ENCODE measurements at places on chromosomes 2 and 18.

DNA sequence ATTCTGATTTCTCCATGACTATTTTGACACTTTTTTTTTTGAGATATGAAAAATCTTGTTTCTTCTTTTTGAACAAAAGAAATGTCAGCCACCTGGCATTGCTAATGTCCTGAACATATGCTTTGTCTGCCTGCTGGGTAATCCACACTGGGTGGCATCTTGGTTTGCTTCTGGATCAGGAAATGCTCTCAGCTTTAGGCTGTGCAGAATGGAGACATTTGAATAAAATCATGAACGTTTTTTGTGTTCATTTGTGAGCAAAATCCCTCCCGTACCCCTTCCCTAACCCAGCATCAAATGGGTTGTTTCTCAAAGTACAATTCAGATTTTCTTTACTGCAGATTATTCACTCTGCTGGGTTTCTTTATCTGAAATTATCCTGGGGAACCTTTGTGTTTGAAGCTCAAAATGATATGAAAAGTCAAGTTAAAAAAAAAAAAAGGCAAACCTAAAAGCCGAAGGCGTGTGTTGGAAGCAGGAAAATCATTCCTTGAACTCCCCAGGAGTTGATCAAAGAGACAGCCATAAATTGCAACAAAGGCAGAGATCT lies 53.4 kb upstream of the KLF7 start:
- no peak for ATAC-seq

- peak; percentile 96 for ATAC-seq
These were observed 94.8 kb upstream of the CXCR4 start for GRCh38 chr2:136212426-136213378.

- no peak for ATAC-seq
These were observed 146.9 kb upstream of the MAP3K20 start for GRCh38 chr2:172928756-172929155.

- ATAC-seq = peak; percentile 57
These were observed 634 bp downstream of the SPATS2L start for GRCh38 chr2:200306931-200307723.

DNA sequence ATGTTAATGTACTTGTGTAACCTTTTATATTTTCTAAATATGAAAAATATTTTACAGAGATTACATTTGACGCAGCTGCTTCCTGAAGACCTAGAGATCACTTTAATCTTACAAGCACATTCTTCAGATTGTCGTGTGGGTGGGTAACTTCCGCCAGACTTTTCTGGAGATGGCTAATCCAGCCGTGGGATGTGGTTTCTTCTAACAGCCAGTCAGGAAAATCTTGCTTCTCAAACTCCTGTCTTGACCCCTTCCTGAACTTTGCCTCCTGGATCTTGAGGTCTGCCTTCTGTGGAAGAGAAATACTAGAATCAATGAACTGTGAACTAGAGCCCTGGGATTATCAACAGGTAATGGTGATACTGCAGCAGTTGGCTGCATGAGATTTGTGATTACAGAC lies 401.6 kb upstream of the TNP1 start:
- no peak for ATAC-seq

DNA sequence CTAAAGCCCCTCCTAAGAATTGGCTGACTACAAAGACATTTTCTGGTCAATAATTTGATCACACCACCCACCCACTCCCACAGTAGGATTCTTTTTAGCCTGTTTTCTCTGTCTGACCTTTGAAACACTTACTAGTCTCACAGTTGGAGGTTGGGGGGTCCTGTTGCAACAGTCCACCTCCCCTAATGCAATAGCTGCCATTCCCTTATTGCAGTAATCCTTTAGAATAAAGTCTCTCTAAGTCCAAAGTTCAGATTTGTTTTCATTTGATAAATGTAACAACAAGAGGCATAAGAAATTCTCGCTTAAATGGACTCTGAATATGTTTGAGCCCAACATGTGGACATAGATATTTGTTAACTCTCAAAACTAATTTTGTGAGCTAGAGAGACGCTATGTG lies 1326.8 kb upstream of the TMEFF2 start:
- ATAC-seq = no peak

DNA sequence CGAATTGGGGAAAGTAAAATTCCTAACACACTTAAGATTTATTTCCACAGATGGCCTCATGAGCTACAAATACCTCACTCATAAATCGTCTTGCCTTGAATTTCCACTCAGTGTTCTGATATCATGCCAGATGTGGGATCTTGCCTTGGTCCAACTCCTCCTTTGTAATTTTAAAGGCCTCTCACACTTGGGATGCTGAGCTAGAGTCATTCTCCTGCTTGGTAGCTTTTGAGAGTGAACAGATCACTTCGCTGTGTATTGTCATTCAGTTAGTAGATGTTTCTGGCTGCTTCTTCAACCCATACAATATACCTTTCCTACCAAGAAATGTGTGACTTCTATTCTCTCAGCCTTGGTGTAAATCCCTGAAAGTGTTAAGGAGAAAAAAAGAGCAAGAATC lies 309.2 kb downstream of the NRXN1 start:
- no peak for ATAC-seq

DNA sequence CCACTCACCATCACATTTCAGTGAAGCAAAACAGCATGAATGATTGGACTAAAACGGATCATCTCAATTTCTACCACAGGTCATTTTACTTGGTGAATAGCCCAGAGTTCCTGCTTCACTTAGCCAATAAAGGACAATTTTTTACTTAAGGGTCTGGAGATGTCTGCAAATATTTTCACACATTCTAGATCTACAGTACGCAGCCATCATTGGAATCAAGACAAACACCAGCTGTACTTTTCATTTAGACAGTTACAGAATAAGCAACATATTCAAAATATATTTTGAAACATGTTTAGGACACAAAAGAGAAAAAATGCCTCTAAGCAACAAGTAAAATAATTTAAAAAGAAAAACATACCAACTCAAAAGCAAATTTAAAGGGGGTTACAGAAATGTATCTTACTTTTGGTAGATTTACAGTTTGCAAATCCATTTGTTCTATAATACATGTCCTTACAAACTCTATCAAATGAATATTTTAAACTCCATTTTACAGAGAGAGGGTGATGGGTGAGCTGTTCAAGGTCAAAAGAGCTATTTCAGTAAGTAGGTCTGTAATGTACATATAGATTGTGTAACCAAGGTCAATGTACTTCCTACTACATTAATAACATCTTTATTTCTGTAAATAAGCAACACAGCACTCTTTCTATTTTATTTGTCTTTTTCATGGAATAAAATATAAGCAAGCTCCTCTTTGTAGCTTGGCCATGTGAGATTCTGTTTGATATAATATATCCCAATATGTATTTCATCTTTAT lies 13.4 kb downstream of the PPP1R1C start:
- no peak for ATAC-seq

- ATAC-seq = no peak
These were observed 4.8 kb upstream of the IMPA2 start for GRCh38 chr18:11976315-11977152.

DNA sequence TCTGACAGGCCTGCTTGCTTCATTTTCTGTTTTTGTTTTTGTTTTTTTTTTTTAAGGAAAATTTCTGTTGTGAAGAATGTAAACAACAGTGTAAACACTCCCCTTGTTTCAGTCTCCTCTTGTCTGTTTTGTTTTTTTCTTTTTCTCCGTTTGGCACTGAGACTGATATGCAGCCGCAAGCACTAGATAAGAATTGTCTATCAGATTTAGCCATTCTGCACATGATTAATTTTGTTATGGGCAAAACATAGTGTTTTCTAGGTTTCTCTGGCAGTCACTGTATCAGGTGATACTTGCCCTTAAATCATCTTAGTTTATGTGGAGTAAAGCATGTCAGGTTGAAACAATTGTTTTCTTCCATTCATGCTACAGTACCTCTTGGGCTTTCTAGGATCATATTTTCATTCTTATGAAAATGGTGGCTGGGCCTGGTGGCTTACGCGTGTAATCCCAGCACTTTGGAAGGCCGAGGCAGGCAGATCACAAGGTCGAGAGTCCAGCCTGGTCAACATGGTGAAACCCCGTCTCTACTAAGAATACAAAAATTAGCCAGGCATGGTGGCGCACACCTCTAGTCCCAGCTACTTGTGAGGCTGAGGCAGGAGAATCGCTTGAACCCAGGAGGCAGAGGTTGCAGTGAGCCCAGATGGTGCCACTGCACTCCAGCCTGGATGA lies 12.9 kb upstream of the RBMS1 start:
- no peak for ATAC-seq

GRCh38 chr18:28884304-28884703 lies 707.4 kb upstream of the CDH2 start:
- ATAC-seq = no peak

DNA sequence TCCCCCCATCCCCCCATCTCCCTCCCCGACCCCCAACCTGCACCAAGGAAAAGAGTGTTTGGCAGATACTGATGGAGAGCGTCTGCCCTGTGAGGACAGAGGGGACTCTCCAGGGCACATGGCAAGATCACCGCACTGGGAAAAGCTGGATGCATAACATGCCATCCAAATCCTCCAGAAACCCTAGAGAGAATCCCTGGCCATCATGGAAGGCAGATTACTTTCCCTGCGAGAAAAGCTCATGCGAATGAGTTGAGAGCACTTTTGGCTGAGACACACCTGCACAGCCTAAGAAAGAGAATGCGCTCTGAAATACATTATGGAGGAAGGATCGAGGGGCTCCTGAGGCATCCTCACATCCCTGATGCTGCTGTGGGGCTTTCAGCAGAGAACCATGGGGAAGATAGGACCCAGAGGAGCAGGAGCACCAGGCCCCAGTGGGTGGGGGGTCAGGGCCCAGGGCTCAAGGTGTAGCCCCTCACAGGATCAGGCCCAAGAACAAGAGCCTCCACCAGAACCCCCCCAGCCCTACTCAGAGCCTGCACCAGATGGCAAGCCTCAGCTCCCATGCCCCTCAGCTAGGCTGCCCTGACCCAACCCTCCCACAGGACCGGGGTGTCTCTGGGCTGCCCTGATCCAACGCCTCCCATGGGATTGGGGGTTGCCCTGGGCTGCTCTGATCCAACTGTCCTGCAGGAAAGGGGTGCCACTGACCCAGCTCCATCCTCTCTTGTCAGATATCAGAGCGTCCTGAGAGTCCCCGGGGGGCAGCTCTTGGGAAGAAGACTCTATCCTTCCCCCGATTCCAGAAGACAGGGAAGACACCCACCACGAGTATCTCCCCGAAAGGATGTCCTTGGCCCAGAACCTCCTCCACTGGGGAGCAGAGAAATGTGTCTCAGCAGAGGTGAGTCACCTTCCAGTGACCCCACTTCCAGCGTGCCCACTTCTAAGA lies 153.4 kb downstream of the NDUFA10 start:
- no peak for ATAC-seq

- ATAC-seq = no peak
These were observed 56.1 kb upstream of the SMAD7 start for GRCh38 chr18:49006641-49007454.

DNA sequence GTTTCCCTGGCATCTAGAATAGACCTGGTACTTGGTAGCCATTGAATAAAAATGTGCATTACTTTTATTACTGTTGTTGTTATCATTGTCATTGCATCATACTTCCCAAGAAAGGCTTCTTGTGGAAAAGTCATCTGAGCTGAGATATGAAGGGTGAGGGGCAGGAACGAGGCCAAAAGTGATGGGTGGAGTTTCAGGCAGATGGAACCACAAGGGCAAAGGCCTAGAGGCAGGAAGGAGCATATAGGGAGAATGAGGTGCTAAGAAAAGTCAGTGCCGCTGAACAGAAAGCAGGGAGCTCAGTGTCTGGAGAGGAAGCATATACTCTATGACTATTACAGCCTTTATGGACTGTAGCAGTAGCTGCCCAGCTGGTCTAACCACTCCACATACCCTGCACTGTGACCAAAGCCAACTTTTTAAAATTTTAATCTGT lies 219.3 kb downstream of the SPP2 start:
- ATAC-seq = no peak

DNA sequence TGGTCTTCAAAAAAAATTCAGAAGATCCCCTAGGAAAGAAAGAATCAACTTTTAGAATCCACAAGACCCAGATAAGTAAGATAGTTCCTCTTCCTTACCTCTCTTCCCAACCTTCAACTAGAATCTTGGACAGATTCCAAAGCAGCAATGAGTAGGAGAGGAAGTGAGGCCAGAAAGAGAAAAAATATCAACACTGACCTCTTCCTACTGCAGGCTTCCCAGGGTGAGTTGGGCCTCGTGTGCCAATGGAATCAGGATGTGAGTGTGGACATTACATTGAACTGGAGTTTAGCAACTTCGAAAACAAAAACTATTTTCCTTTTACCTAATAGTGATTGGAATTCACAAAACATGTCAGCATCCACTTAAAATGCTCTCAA lies 102.5 kb upstream of the PIEZO2 start:
- no peak for ATAC-seq

DNA sequence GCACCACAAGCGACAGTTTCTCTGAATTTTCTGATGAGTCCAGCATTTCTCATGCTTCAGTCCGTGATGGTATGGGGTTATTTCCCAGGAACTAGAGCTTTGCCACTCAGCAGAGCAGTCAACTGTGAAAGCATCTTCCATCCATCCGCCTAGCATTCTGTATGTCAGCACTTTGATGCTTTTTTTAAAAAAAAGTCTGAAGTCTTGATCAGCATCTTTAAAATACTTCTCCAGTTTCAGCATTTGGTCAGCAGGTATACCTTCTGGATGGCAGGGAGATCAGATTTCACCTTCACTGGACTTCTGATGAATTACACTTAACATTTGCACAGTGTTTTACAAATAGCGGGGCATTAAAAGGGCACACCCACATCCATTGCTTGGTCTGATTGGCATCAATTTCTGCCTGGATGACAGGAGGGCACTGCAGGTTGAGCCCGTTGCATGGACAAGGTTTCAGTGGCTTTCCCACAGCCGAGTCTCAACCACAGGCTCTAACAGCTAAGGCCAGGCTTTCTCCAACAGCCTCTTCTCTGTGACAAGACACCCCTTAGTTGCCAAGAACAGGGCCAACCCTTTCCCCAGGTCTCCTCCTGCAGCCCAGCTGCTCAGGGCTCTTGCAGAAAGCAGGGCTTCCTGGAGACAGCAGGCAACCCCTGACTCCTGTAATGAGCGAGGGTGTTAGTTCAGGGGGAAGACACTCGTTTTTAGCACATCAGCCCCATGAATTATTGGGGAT lies 54.0 kb downstream of the EMILIN2 start:
- ATAC-seq = no peak

- no peak for ATAC-seq
These were observed 1.7 kb downstream of the RTN4 start for GRCh38 chr2:55048508-55049042.

- no peak for ATAC-seq
These were observed 444.1 kb downstream of the SOCS6 start for GRCh38 chr18:70732916-70733315.

- ATAC-seq = no peak
These were observed 141.5 kb upstream of the NDUFV2 start for GRCh38 chr18:8960740-8961657.

- no peak for ATAC-seq
These were observed 326.4 kb downstream of the NR4A2 start for GRCh38 chr2:156005999-156006712.

DNA sequence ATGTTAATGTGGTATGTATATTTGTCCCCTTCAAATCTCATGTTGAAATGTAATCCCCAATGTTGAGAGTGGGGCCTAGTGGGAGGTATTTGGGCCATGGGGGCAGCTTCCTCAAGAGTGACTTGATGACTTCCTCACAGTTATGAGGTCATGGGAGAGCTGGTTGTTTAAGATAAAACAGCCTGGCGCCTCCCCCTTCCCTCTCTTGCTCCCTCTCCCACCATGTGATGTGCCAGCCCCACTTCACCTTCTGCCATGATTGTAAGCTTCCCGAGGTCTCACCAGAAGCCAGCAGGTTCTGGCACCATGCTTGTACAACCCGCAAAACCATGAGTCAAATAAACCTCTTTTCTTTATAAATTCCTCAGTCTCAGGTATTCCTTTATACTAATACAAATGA lies 258.3 kb upstream of the POU3F3 start:
- ATAC-seq = no peak

All from activated CD4-positive, CD25-positive, alpha-beta regulatory T cell treated with anti-CD3 and anti-CD28 coated beads, Interleukin-2, amount 50 U/mL, for 24 hours (primary cell).